Astrocyte (in vitro differentiated cells and primary cell): ENCODE measurements at places on chromosomes 3 and 15. TPM values are rescaled to one million over a fixed set of nuclear protein-coding genes. Genes with fewer than 3 reads are reported as not detected.

TIMP4 gene
- 2.0 and 2.9 TPM in 2 replicates for total RNA-seq

CLDN18 gene
- not detected in 2 replicates for total RNA-seq

GATM gene
- 5.1 and 5.4 TPM in 2 replicates for total RNA-seq

ARPP21 gene
- total RNA-seq, result 0.45 and 0.84 TPM in 2 replicates

GHRL gene
- not detected in 2 replicates for total RNA-seq

HGD gene
- 0.52 TPM in 1 of 2 replicates, not detected in the other for total RNA-seq
